ENCODE measurements at places on chromosomes 4 and X. TPM values are rescaled to one million over a fixed set of nuclear protein-coding genes. Genes with fewer than 3 reads are reported as not detected.

The MID1 gene
- 27.4 TPM for polyA plus RNA-seq

DNA sequence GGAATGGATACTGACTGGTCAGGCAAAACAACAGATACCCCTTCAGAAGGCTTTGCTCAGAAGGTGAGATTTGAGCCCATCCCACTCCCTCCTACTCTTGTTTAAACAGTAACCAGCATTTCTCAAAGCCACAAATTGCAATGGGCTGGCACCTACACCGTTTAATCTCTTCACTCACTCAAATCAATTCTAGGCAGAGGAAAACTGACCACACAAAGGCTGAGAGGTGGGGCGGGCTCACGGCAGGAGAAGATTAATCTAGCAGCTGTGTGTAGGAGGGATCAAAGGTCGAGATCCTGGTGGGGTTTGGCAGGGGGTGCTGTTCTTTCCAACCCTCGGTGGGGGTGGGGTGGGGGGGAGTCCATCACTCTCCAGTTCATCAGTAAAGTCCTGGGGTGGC lies 622.4 kb downstream of the BCOR start:
- DNase-seq = no peak

DNA sequence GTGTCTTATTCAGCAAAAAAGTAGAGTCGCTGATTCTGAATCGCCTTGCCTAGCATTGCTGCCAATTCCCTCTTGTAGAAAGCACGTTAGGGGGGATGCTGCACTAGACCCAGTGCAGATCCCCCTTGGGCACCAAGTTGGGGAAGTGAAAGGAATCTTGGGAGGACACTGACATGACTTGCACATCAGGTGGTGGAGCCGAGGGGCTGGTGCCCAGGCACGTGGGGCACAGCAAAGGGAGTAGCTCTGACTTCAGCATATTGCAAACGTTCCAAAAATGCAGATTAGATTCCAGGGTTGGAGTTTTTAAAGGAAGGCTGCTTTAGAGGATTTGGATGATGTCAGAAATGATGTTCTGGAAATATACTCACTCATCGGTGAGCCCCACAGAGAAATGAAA lies 47.4 kb upstream of the GPM6B start:
- DNase-seq = no peak

DNA sequence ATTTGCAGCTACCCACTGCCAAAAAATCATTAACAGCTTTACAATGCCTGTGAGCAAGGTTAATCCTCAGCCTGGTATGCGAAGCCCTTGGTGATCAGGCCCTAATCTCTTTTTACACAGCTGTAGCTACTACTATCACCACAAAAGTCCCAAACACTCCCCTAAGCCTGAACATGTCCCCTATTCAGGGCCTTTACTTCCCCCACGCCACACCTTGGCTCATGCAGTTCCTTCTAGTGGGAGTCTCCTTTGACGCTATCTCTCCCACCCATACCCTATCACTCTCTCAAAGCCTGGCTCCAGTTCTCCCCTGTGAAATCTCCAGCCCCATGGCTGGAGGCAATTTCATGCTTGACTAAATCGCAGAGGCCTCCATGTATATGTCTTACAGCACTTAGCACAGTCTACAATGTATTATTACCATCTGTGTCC lies 90.6 kb upstream of the CBR4 start:
- DNase-seq = no peak

- DNase-seq = no peak
Measured at GRCh38 chrX:119190091-119190681, 45.9 kb upstream of the PGRMC1 start.

DNA sequence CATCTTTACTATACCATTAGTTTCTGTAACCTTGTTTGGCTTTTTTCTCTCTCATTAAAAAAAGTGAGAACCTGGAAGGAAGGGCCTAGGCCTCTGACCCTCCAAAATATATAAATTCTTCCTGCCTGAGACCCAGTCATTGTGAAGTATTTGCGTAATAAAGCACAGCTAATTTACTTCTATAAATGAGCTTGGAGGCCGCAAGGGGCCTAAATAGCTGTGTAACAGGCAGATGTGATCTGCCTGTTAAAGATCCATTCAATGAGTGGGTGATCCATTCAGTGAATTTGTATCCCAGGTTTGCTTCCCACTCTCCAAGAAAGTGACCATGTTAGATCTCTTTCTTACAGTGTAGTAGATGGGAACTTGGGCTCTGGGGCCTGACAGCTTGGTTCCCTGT lies 595 bp upstream of the PYURF start:
- DNase-seq = no peak
